ENCODE measurements at places on chromosomes 3 and 15.

- no peak for DNase-seq
Measured at GRCh38 chr3:19147905-19148767, at the start of gene KCNH8. Gene KCNH8 (plus strand): TSS chr3:19148510. CDS start chr3:19148720, 210 bp downstream.

DNA sequence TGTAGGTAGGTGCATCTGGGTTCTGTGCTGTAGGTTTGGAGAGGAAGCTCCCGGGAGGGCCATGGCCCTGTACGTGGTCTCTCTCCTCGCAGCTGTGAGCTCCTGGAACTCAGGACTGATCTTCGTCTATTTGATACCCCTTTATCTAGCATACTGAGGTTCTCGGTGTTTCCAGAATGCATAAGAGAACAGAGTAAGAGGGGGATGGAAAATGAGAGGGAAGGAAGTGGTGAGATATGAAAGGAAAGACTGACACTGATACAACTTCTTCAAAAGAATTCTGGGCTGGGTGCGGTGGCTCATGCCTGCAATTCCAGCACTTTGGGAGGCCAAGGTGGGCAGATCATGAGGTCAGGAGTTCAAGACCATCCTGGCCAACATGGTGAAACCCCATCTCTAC, 90.7 kb downstream of the CHRD start:
- DNase-seq, result no peak

GRCh38 chr3:114796796-114797195, 350.3 kb downstream of the ZBTB20 start:
- DNase-seq, result no peak

DNA sequence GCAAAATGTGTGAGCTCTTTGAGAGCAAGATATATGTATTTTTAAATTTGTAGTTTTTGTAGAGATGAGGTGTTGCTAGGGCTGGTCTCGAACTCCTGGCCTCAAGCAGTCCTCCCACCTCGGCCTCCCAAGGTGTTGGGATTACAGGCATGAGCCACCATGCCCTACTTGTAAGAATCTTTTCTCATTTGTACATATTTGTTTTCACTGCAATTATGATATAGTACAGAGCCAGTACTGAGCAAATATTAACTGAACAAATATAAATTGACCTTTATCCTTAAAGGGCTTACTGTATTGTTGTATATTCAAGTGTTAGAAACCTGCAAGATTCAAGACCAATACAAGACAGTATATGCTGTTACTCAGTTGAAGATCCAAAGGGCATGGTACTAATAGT, 53.4 kb downstream of the GTF2E1 start:
- no peak for DNase-seq

DNA sequence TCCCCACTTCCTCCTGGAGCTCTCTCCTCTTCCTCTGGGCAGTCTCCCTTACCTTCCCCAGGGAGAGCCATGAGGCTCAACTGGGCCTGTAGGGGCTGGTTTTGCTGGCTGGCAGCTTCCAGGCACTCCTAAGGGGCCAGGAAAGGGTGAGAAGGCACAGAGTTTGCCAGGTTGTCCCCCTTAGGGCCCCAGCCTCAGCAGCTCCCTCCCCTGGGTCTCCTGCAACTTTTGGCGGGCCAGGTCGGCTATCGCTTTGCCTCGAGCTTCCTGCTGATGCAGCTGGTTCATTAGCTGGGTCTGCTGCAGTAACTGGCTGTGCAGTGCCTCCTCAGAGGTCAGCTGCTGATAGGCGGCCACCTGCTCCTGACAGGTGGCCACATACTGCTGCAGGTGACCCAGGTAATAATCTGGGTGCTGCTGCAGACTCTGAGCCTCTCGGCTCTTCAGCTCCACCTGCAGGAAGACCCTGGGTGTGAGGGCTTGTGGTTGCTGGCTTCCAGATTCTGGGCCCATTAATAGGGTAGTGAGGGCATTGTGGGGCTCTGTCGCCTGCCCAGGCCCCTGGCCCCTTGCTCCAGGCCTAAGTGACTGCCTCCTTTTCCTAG, 29.7 kb upstream of the OR4F6 start:
- DNase-seq, result no peak

DNA sequence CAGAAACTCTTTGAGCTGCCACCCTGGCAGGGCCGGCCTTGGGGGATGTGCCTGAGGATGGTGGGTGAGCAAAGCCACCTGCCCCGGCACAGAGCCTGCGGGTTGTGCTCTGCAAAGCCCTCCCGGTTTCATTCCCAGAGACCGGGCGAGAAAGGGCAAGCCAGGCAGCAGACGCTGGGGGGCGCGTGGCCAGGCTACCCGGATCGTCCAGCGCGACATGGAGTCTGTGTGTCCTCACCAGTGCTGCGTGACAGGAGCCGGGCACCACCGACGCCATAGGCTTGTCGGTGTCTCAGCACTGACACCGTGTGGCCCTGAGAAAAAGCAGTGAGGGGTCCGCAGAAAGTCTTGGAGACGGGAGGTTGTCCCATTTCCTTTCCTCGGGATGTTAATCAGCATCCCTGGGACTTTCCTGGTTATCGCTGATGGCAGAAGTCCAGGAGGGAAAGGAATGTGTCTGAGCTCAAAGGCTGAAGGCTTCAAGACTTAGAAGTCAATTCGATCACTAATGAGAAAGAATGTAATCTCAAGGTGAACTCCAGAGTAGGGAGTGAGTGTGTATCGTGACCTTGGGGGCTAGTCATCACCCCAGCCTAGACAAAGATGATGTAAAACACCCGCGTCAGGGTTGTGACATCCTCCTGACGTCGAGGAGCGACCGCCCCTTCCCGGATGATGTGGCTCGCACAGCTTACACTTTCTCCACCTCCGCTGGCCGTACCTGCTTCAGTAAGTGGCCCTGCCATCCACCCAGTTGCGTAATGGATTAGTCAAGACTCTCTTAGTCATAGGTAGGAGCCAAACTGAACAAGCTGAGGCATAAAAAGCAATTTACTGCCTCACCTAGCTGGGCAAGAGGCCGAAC, 36.3 kb upstream of the PLA2G4E start:
- DNase-seq, result peak; percentile 71

DNA sequence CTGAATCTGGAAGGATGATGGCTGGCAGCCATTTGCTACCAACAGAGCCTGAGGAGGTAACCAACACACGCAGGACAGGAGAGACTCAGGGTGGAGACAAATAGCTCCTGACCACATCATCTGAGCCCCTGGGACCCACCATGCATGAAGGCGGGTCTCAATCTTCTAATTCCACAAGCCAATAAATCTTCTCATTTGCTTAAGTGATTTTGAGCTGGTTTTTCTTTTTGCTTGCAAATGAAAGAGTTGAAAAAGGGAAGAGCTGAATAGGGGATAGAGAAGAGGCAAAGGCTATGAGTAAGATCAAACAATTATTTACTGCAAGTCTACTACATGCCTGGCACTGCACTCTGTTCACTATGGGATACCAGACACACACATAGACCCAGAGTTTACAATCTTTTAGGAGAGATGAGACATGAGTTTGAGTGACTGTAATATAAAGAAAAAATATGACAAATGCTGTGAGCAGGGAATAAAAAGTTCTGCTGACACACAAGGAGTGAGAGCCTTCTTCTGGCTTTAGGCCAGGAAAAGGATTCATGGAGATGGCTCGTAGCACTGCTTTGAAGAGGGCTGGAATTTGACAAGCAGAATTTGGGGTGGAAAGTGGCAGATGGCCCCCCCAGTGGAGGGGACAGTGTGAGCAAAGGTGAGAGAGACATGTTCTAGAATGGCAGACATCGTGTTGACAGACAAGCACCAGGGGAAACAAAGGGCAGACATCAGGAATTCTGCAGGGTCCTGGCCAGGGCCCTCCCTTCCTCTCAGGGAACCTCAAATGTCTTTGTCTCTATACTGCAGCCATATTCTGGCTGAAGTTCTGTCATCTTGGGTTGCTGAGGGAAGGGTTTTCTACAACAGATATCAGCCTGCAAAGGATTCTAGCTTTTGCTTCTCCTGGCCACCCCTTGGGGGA, 69.8 kb upstream of the WNT5A start:
- DNase-seq, result no peak

DNA sequence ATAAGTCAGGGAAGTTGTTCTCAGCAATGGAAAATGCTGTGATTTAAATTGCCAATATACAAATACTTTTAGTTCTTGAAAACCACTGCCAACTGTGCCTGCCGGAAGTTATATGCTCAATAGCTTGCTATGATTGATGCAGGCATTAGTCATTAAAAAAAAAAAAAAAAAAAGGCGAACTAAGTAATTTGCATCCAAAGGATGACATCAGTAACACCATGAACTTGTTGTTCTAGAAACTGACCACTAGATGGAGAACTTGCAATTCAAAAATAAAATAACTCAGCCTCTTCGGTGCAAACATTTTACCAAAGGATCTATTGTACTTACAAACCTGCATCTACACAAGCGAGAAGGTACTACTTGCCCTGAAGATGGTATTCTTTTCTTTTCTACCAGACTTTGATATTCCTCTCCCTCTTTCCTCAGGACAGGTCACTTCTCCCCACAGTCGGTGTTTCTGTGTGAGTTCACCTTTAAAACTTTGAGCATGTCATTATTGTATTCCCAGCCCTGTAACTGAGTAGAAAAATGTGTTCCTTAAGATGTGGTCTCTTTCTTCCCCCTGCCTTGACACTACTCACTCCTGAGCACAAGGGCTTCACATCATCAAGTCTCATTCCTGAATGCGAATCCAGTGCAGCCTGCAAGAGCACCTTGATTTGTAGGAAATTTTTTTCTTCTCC, 115.0 kb upstream of the VEPH1 start:
- peak; percentile 76 for DNase-seq

GRCh38 chr15:64909546-64909945, 2.2 kb upstream of the ANKDD1A start:
- DNase-seq, result no peak

DNA sequence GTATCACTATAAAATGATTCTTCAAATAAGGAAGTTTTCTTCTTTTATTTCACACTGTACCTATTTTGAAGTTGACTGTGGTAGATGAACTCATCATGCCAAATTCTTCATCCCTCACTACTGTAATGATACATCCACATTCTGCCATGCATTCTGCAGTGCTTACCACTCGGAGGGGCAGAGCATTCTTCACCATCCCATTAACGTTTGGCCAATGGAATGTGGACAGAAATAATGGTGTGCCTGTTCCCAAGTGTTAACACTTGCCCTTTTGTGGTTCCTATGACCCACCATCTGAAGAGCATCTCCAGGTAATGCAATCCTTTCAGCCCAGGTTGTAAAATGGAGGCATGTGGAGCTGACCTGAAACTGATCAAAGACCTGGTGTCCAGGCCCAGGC, 18.6 kb downstream of the GOLIM4 start:
- DNase-seq, result no peak

- no peak for DNase-seq
Measured at GRCh38 chr3:135128818-135129217, 333.8 kb downstream of the EPHB1 start.

GRCh38 chr15:63006032-63006878, 36.3 kb upstream of the TPM1 start:
- no peak for DNase-seq

GRCh38 chr3:183260167-183260904, 7.3 kb downstream of the B3GNT5 start:
- DNase-seq, result no peak

Measured in SW 1271 (cell line).